ENCODE measurements at places on chromosomes 12 and 14. TPM values are rescaled to one million over a fixed set of nuclear protein-coding genes. Genes with fewer than 3 reads are reported as not detected.

NELL2 gene
- polyA plus RNA-seq = 0.16 TPM

SMIM41 gene
- polyA plus RNA-seq = 0.05 TPM

KLRK1 gene
- not detected for polyA plus RNA-seq

GSKIP gene
- 29.9 TPM for polyA plus RNA-seq

GRCh38 chr14:64947710-64948611 lies 5.4 kb upstream of the GPX2 start:
- DNase-seq = no peak

DNA sequence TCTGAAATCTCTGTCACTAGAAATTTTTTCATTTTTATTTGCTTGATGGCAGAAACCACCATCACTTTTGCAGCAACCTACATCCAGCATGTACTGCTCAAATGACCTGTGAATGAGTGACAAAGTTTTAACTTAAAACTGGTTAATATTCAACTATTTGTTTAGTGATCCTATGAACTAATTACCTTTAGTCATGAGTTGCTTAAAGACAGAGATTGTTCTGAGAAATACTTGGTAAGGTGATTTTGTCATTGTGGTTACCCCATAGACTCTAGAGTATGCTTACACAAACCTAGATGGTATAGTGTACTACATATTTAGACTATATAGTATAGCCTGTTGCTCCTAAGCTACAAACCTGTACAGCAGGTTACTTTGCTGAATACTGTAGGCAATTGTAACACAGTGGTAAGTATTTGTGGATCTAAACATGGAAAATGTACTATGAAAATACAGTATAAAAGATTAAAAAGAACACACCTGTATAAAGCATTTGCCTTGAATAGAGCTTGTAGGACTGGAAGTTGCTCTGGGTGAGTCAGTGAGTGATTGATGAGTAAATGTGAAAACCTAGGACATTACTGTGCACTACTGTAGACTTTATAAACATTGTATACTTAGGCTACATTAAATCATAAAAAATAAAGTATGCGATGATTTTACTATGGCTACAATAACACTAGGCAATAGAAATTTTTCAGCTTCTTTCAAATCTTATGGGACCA lies 256.6 kb upstream of the PPFIA2 start:
- no peak for DNase-seq

DNA sequence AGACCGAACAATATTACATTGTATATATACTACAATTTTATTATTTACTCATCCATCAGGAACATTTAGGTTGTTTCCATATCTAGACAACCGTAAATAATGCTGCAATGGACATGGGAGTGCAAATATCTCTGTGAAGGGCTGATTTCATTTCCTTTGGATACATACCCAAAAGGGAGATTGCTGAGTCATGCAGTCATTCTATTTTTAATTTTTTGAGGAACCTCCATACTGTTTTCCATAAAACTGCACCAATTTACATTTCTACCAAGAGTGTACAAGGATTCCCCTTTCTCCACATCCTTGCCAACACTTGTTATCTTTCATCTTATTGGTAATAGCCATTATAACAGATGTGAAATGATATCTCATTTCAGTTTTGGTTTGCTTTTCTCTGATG lies 84.7 kb downstream of the SLC41A2 start:
- DNase-seq = no peak

DNA sequence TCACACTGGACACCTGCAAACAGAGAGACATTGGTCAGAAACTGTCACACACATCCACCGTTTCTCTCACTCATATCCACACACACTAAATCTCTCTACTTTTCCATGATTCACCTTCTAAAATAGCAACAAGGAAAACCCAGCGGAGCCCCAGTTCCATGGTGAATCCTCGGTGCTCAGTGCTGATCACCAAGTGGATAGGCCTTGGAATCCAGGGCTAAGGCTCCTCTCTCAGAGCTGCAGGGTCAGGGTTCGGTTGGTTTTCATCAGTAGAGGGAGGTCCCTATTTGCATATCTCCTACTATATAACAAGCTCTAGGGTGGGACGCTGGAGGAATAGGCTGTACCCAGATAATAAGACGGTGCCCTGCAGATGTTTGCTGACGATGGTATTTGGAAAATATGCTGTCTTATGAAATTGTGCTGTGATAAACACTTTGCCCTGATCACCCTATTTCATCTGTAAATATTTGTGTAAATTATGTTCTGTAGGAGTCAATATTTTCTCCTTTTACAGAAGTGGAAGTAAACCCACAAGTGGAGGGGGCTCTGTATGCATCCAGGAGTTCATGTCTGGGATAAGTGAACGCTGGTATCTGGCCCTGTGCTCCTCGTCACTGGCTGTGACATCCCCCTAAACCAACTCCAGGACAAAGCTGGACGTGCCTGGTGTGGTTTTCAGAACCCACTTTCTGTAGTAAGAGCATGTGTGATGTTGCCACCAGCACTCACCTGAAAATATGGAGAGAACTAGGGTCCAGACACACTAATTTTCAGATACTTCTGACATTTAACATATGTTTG lies 709.2 kb downstream of the TMEM121 start:
- DNase-seq = no peak

DNA sequence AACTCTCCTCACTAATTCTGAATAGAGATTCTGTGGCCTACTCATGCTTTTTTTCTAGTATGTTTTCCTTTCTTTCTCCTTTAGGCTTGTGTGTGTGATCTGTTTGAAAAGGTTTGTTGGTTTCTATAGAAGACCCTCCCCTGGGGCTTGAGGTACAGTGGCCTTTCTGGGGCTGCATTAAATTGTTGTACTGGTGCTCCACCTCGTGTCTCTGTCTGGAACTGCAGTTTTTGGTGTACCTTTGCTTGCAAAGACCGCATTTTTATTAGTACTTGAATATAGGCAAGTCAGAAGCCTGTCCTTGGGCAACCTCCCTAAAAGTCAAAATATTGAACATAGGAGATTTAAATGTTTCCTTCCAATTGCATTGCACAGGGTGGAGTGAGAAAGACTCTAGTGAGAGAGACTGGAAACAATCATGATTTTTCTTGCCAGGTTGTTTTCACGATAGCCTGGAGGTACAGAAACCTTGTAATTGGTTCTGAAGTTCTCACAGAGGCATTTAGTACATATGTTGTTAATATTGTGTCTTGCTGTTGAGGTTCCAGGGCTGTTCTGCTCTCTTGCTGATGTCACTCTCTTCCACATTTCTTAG lies 39.0 kb downstream of the SLCO1B1 start:
- no peak for DNase-seq

DNA sequence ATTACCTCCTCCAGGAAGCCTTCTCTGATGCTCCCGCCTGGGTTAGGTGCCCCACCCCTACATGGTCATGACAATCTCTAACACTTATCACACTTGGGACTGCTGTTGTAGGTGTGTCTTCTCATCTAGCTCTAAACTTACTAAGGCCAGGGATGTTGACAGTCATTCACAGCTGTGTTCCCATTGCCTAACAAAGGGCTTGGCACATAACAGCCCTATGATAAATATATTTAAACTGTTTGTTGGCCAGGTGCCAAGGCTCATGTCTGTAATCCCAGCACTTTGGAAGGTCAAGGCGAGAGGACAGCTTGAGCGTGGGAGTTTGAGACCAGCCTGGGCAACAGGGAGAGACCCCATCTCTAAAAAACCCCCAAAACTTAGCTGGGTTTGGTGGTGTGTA lies 98.8 kb upstream of the RGS6 start:
- DNase-seq = no peak

GRCh38 chr12:45638386-45638785 lies 91.1 kb upstream of the ARID2 start:
- DNase-seq = no peak

DNA sequence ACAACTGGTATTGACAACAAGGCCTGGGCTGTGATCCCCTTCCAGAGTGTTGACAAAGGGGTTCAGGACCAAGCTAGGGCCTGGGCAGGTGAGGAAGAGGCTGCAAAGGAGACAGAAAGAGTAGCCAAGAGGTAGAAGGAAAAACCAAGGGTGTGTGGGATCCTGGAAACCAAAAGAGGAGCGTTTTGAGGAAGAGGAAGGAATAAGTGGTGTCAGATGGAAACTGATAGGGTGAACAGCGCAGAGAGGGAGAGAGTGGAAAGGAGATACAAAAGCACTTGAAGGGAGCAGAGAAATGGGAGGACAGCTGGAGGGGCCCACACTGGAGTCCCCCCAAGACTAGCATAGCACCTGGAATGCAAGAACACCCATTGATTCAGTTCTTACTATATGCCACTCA lies 8.3 kb upstream of the HVCN1 start:
- no peak for DNase-seq

GRCh38 chr12:10737249-10737648 lies 14.1 kb upstream of the YBX3 start:
- no peak for DNase-seq

DNA sequence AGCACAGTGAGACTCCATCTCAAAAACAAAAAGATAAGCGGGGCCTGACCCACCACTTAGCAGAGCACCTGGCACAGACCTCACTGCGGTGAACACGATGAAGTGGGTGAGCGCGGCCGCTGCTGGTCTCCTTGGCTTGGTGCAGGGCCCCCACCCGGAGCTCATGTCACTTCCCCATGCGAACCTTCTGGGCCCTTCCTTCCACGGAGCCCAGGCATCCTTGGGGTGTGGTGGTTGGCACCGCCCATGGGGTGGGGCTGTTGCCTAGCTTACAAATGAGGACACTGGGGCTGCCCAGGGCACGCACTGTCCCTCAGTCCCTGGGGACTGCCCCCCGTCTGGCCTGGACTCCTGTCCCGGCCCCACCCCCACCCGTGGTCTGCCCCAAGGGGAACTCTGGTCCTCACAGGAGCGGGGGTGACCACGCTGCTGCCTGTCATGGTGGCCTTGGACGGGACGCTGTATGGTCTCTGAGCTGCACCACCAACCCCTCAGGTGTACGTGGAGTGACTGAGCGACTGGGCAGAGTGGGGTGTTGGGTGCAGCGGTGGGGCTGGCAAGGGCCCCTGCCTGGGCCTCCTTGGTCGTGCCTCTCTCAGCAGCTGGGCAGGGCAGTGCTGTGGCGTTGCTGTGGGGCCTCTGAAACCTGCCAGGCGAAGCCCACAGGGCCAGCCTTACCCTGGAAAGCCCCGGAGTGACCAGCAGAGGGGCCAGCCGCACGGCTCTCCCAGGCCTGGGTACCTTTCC lies 15.3 kb downstream of the FBRSL1 start:
- no peak for DNase-seq

- DNase-seq = no peak
Observed at GRCh38 chr12:55925371-55925770, 2.3 kb downstream of the PYM1 start.

DNA sequence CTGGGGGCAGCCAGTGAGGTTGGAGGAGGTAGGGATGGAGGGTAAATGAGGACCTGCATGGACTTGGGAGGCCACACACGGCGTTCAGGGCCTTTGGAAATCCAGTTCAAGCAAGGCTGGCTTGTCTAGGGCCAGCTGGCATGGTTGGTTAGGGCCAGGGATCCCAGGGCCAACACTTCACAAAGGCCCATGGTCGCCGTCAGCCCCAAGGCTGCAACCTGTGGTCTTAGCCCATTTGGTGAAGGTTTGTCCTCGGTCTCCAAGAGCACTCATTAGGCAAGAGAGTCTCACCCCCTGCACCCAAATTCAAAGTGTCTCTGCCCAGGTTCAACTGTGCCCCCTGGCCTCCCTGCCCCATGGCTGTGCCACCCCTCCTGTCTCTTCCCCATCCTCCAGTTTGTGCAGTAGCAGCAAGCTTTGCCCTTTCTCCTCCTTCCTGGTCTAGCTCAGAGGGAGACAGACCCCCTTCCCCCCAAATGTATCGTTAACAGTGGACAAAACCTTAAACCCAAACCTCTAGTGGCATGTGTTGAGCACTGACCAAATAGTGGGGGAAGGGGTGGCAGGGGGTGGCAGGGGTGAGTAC lies 94.1 kb downstream of the NINJ2 start:
- DNase-seq = no peak

DNA sequence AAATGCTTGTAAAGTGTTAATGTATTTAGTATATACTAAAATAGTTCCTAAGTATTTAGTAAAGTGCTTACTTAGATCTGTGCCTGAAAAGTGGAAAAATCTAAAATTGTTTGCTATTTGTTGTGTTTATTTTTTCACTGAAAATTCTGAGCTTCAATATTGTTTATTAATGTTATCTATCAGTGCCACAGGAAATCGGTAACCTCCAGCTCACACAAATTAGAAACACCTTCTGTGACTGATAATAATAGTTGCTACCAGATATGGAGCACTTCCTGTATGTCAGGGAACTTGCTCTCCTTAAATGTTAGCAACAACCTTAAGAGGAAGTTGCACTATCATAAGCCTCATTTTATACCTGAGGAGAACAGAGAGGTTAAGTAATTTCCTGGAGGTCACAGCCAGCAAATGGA lies 723 bp upstream of the LRP10 start:
- DNase-seq = no peak

GRCh38 chr12:90883456-90883855 lies 71.5 kb downstream of the CCER1 start:
- no peak for DNase-seq
